Pancreas (tissue), 10 donors: ENCODE measurements at places on chromosomes 6 and 20.
A peak's percentile ranks its signal among the peaks of the same experiment; 100 is the strongest.

DNA sequence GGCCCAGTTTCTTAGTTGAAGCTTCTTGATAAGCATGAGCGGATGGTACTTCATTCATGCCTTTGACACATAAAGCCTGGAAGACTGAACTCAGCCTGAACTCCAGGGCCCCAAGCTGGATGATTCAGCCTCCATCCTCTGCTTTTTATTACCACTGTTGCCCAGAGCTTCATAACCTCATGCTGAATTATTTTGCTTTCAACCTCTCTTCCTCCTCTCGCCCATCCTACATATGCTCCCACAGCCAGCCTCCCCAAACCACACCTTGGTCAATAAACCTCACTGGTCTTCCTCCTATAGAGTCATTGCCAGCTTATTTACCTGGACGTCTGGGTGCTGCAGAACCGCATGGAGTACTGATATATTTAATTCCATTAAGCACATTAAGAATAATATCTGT lies 59.4 kb downstream of the SLC35B3 start:
- no peak for DNase-seq

DNA sequence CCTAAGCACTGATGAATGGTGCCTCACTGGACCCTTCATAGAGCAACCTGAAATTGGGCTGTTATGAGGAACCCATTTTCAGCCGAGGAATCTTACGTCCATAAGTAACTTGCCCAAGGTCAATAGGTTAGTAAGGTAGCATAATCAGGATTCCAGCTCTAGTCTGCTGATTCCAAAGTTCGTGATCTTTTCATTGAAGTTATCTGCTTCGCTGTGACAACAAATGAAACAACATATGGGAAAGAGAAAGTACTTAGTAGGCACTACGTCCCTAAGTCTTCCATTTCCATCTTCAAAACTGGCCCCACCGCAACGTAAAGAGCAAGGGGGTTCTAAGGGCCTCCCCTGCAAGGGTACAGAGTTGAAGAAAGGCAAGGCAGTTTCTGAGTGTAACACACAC lies 49.5 kb downstream of the MYLIP start:
- DNase-seq, result no peak

DNA sequence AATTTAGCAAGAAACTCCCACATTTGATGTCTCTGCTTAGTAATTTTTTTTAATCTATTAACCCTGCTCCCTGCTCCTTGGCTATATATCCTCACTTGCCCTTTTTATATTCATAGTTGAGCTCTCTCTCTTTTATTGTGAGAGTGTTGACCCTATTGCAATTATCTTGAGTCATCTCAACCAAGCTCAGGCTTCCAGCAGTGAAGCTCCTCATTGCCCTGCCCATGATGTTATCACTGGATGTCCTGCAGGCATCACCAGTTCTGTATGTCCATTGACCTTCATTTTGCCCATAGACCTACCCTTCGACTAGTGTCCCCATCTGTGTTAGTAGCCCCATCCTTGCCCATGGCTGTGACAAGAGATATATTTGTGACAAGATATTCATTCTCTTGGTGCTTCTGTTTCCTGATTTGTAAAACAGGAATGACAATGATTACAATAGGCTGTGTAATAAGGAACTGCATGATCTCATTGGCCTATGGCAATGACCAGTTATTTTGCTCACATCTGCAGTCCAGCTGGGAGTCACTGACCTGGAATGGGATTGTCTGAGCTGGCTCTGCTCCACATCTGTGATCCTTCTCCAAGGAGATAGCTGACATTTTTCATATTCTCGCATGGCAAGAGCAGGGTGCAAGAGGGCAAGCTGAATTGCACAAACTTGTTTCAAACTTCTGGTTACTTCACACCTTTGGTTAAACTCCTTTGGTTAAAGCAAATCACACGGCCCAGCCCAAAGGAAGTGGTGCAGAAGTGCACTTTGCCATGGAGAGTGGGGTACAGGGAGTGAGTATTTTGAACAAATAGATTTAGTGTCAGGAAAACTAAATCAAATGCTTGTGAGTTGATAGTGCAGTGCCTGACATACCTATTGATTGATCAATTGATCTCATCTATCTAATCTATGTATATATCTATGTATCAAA lies 47.7 kb upstream of the CST5 start:
- no peak for DNase-seq

DNA sequence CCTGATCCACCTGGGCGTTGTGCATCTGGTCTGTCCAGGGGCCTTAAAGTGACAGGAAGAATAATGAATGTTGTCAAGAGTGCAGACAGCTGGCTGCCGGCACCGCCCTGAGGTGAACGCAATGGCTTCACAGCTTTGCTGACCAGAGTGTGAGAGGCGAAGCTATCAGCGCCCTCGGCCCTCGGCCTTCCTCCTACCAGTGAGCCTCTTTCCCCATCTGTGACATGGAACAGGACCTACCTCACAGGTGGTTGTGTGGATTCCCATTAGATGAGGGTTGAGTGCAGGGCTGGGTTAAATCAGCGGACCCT lies 54.8 kb downstream of the CTCFL start:
- no peak for DNase-seq

GRCh38 chr6:43052842-43053544 lies 658 bp downstream of the CUL7 start:
- DNase-seq, result no peak

GRCh38 chr6:5838656-5839396 lies 167.9 kb downstream of the NRN1 start:
- no peak for DNase-seq

GRCh38 chr6:88650029-88650619 lies 313.3 kb downstream of the RNGTT start:
- DNase-seq, result no peak

- no peak for DNase-seq
These were observed 1.2 kb upstream of the RIPOR3 start for GRCh38 chr20:50692552-50692933.

- DNase-seq, result no peak
These were observed 182.5 kb upstream of the LAMP5 start for GRCh38 chr20:9331707-9332435.

GRCh38 chr6:32668226-32668747 lies 1.8 kb upstream of the HLA-DQB1 start:
- peak; percentile 30 for DNase-seq
